ENCODE measurements at places on chromosomes 6 and 20.

- DNase-seq: peak; percentile 9
These were observed 20.5 kb upstream of the SNRPC start for GRCh38 chr6:34736823-34737222.

DNA sequence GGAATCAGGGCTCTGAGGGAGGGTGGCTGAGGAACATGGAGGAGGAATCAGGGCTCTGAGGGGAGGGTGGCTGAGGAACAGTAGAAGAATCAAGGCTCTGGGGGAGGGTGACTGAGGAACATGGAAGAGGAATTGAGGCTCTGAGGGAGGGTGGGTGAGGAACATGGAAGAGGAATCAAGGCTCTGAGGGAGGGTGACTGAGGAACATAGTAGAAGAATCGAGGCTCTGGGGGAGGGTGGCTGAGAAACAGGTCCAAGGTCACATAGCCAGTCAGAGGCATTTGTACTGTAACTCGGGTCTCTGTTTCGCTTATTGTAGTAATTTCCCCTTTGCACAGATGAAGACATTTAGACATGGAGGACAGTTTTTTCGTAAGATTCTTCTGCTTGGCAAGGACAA is 164.8 kb downstream of the SOBP start:
- DNase-seq: no peak

GRCh38 chr6:154689493-154690255 is 43.5 kb upstream of the SCAF8 start:
- DNase-seq: no peak

GRCh38 chr20:11497545-11497944 is 420.1 kb upstream of the BTBD3 start:
- no peak for DNase-seq

DNA sequence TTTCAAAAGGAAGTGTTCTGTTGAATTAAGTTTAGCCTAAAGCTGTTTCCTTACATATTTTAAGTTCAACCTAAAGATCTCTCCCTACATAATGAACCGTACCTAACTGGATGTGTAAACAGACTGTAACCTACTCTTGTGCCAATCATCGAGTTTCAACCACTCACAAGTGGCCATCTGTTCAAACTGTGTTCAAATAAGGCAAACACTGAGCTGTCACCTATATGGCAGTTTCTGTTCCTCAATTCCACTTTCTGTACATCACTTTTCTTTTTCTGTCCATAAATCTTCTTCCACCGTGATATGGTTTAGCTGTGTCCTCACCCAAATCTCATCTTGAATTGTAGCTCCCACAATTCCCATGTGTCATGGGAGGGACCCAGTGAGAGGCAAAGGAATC is 428.6 kb downstream of the HACE1 start:
- DNase-seq: no peak

- no peak for DNase-seq
These were observed 19.4 kb downstream of the PKIG start for GRCh38 chr20:44601801-44602204.

GRCh38 chr20:47544240-47544639 is 42.6 kb downstream of the NCOA3 start:
- no peak for DNase-seq

DNA sequence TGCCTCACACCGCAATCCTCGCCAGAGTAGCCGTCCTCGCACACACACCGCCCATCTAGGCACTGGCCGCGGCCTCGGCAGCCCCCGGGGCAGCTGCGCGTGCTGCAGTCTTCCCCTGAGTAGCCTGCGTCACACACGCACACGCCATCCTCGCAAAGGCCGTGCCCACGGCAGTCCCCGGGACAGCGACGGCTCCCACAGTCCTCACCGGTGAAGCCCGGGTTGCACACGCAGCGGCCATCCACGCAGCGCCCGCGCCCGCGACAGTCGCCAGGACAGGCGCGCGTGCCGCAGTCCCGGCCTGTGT is 13.1 kb downstream of the TNXB start:
- no peak for DNase-seq

- DNase-seq: no peak
These were observed 24.4 kb downstream of the DCBLD1 start for GRCh38 chr6:117506907-117507306.

DNA sequence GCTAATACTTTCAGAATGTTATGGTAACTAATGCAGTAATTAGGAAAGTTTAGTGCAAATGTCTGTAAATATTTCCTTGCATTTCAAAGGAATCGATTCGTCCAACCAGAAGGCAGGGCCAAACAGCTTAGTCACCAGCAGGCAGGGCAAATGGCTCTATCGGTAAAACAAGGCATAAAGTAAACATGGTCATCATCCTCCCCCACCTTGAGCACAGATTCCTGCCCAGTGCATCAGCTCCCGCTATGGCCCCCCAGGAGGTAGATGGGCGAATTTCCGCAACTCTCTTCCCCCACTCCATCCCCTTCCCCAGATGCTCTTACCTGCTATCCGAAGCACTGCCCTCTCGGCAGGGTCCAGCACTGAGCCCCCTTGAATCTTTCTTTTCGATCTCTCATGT is 103.8 kb upstream of the BEND6 start:
- no peak for DNase-seq

DNA sequence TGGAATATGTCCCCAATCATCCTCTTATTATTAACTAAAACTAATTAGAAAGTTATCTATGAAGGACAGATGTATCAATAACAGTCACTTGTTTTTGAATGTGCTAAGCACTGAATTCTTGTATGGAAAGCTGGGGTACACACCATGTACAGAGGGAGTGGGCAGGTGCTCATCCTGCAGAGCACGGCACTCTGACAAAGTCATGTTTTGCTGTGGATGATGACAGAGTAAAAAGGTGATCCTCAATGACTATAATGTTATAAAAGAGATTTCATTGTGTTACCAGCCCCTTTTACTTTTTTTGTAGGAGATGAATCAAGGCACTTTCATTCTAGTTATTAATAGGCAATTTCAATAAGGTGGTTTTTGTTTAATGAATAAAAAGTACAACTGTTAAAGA is 51.4 kb upstream of the MCM9 start:
- no peak for DNase-seq

GRCh38 chr6:33744895-33745546 is 1.7 kb downstream of the IP6K3 start:
- no peak for DNase-seq

GRCh38 chr6:3902871-3903648 is 53.9 kb downstream of the FAM50B start:
- no peak for DNase-seq

GRCh38 chr20:64137598-64138031 is 26.6 kb upstream of the MYT1 start:
- no peak for DNase-seq

GRCh38 chr6:37741757-37742400 is 44.2 kb upstream of the MDGA1 start:
- no peak for DNase-seq

- no peak for DNase-seq
These were observed 600.4 kb upstream of the JAG1 start for GRCh38 chr20:11274141-11274594.

- DNase-seq: no peak
These were observed 149.0 kb downstream of the FUT9 start for GRCh38 chr6:96164802-96165201.

DNA sequence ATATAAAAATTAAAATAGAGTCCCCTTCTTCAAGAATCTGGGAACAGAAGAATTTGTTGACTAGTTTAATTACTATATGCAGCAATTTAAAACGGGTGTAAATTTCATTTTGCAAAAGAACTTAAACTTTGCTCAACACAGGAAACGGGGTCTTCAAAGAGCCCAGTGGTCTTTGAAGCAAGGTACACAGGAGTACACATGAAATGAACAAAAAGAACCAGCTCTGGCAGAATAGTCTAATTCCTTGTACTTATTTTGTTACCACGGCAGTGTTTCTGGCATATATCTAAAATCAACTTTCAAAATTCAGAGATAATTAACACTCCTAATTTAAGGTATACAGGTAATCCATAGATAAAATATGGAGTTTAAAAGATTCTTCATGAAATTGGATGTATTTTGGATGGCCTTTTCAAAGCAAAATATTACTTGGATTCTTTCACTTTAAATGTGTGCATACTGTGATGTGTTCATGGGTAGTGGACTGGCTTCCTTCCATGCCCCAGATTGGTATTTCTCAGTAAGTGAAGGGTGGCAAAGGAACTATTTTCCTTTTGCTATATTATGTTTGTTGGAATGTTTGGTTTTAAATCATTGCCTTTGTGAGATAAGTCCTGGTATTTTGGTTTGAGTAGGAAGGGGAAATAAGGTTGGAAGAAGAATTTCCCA is 96.8 kb upstream of the THEMIS start:
- DNase-seq: no peak

- DNase-seq: peak; percentile 39
These were observed 14.4 kb upstream of the SLC17A2 start for GRCh38 chr6:25944688-25945574.

- no peak for DNase-seq
These were observed 242.1 kb downstream of the SOD2 start for GRCh38 chr6:159450815-159451465.

DNA sequence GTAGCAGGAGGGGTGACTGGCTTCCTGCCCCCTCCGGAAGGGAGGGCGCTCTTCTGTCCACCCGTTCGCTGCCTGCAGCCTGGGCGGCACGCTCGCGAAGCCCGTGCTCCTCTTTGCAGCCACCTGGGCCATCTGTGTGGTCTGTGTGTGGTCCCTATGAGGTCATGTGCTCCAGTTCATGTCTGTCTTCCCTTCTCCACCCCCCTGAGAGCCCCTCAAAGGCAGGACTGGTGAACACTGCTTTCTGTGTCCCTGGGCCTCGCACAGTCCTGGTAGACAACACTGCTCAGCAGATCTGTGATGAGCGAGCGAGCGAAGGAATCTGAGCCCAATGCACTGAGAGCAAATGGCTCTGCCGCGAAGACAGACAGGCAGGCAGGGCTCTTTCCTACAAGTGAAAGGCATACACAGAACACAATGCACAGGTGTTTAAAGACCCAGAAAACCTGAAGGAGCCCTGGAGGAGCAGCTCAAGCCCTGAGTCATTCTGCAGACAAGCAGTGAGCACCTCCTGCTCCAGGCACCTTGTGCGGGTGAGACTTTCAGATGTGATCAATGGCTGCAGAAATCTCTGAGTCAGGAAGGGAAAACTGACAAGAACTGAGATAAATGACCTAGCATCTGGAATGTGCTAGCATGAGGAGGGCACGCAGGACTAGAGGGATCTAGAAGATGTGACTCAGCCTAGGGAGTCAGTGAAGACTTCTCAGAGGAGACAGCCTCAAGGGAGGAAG is 27.1 kb downstream of the PPP1R3G start:
- DNase-seq: no peak

GRCh38 chr20:24160563-24161281 is 172.1 kb upstream of the GGTLC1 start:
- no peak for DNase-seq

- DNase-seq: no peak
These were observed 16.1 kb downstream of the FGD2 start for GRCh38 chr6:37021356-37022129.

- no peak for DNase-seq
These were observed 140.6 kb downstream of the RPS12 start for GRCh38 chr6:132954936-132955335.

DNA sequence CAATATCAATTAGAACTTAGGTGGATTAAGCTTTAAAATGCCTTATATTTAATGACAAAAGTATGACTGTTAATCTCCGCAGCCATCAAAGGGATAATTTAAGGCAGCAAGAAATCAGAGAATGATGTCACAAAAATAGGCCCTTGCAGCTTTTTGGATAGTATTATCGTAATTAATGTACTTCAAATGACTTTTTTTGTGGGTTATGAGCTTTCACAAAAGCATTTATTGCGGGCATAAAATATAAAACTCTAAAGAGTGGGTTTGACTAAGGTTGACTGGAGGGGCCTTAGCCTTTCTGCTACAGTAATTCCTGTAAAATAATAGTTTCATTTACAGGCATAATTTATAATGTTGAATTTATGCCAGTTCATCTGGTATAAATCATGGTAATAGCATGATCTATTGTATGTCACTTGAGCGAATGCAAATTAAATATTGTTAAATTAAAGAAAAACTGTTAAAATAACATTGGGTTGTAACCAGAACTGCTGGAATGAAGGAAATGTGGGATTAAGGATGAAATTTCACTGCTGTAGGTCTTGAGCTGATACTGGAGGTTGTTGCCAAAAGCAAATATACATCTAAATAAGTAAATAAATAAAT is 78.5 kb upstream of the ZFP64 start:
- no peak for DNase-seq

DNA sequence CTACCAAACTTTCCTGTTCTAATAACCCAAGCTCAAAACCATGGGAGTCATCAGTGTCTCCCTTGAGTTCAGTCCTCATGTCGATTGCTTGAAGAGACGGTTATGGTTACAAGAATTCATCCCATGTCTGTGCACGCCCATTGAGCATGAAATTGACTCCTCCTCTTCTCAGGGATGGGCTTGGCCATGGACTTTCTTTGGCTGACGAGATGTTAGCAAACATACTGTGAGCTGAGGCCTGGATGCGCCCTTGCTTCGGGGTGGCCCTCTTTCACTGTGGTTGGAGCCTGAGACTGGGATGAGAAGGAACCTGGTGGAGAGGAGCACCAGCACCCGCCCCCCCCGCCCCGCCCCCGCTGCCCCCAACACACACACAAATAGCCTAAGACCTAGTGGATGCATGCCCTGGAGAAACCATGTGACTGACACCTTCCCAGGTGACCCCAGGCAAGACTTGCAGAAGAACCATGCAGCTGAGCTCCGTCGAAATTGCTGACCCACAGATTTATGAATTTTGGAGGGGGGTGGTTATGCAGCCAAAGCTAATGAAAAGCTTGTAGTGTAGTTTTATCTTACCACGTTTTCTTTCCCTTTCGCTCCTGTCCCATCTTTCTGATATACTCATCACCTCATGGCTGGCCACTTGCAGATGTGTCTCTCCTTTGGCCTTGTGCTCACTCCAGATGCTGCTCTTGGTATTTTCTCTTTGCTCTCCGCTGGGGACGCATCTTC is 231.4 kb downstream of the CDH4 start:
- no peak for DNase-seq

- DNase-seq: no peak
These were observed 9.1 kb downstream of the UCKL1 start for GRCh38 chr20:63946986-63947637.

DNA sequence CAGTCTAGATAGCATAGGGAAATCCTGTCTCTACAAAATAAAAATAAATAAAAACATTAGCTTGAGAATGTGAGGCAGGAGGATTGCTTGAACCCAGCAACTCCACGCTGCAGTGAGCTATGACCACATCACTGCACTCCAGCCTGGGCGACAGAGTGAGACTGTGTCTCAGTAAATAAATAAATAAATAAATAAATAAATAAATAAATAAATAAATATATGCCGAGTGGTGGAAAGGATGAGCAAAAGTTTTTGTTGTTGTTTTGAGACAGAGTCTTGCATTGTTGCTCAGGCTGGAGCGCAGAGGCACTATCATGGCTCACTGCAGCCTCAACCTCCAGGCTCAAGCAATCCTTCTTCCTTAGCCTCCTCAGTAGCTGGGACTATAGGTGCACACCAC is 53.4 kb downstream of the TFAP2A start:
- DNase-seq: no peak
